ENCODE measurements at places on chromosomes 6 and 20. TPM values are rescaled to one million over a fixed set of nuclear protein-coding genes. Genes with fewer than 3 reads are reported as not detected.

The DSN1 gene
- total RNA-seq, result 73.1 TPM

DNA sequence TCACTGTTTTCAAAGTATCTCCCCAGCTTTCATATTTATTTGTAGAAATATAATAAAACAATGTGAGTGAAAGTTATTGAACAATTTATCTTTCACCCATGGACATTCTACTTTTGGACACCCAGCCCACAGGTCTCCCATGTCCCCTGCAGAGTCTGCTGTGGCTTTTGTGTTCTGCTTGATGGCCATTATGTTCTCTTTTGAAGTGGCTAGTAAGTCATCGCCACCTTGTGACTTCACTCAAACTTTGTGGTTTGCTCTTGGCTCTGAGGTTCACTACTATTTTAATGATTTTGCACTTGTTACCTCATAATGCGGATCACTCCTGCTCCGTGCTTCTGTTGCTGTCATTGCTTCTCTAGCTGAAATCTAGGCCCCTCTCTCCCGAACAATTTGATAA is 10.2 kb upstream of the DEFB113 start:
- peak; percentile 15 for DNase-seq

The GABRR2 gene
- 0.25 TPM for total RNA-seq

The RAB44 gene
- not detected for total RNA-seq

- DNase-seq, result peak; percentile 92
These were observed 19.6 kb downstream of the SLC22A2 start for GRCh38 chr6:160238761-160239751.

The TRIM31 gene
- not detected for total RNA-seq

DNA sequence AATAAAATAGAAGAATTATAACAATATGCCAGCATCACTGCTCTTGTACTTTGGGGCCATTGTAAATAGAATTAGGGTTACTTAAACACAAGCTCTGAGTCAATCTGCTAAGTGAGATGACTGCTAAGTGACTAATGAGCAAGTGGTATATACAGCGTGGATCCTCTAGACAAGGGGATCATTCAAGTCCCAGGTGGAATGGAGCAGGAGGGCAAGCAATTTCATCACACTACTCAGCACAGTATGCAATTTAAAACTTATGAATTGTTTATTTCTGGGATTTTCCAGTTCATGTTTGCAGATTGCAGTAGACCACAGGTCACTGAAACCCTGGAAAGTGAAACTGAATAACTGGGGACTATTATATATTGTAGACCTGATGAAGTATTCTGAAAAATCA is 235.3 kb downstream of the BTBD3 start:
- peak; percentile 94 for DNase-seq

The SAPCD1 gene
- total RNA-seq, result 1.7 TPM

GRCh38 chr6:5676701-5677100 is 330.0 kb downstream of the NRN1 start:
- DNase-seq, result no peak

The PPP2R5D gene
- 66.6 TPM for total RNA-seq

GRCh38 chr6:28587746-28588075 is 62.0 kb downstream of the GPX5 start:
- peak; percentile 37 for DNase-seq

The MTHFD1L gene
- total RNA-seq, result 4.7 TPM

- DNase-seq, result no peak
These were observed 11.9 kb upstream of the ZFAND3 start for GRCh38 chr6:37807656-37808055.
